ELF-1 (cell line): ENCODE measurements at places on chromosomes 7 and 10.

DNA sequence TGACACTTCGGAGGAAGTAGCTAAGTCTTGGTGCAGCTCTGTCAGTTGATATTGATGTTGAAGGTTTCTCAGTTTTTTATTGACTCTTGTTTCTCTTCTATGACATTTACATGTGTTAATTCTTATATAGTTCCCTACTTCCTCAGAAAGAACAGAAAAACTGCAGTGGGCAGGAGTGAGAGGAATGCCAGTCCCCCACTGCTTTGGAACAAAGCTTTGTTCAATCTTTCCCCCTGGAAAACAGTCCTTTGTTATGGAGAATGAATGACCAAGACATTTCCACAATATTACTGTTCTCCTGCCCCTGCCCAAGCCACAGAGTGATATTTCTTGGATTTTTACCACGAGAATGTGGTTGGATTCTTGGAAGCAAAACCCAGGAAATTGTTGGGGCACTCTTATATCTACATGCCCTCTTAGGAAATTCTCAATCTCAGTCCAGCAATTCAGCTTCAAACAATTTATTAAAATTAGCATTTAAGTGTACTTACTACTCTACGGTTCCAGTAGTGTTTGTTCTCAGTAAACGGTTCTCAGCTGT, 258.0 kb upstream of the KCND2 start:
- peak; percentile 6 for DNase-seq

DNA sequence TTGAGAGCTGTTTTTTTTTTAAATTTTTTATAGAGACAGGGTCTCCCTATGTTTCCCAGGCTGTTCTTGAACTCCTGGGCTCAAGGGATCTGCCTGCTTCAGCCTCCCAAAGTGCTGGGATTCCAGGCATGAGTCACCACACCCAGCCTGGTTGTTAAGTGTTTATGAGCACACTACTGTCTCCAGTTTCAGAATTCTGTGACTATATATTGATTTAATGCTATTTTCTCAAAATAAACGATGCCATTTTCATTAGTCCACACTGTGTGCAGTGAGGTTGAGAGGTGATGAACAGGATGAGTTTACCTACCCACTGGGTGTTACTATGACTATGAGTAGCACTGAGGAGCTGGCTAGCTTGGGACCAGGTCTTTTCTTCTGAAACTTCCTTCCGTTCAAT, 110.9 kb upstream of the FAM180A start:
- DNase-seq = no peak

DNA sequence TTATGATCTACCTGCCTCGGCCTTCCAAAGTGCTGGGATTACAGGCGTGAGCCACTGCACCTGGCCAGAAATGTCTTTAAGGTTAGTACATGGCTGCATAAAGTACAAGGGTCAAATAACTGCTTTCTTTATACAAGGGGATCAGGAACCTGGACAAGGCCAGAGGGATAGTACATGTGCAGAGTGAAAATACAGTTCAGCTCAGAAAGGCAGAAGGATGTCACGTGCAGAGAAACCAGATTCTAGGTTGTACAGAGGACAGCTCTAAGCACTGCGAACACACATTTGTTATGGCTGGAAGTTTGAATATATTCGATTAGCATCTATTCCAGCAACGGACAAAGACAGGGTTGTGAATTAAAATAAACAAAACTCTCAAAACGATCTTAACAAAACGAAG, 6.0 kb upstream of the RSBN1L start:
- no peak for DNase-seq

DNA sequence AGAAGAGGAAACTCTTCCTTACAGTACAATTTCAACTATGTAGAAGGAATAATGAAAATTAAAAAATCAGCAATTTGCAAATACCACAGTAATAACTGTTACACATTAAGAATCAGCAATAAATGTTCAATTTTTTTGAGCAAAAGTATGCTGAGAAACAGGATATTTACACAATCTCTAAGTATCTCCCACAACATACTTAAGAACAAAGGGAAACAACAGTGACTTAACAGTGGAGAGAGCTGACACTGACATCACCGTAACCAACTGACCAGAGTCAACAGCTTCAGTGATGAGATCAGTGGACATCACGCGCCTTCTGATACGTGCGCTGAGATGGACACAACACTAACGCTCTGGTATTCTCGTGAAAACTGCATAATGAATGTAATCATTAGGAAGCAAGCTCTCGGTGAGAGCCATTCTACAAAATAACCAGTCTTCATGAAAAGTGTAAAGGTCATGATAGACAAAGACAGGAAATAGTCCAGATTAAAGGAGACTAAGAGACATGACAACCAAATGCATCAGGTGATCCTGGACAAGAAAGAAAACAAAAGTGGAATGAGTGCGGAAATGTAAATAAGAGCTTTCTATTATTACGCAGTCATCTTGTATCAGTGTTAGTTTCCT, 82.6 kb downstream of the PIP4K2A start:
- DNase-seq = no peak

GRCh38 chr7:107932805-107933204, 41.8 kb downstream of the DLD start:
- DNase-seq = peak; percentile 75
